Urinary bladder (tissue), 4 donors: ENCODE measurements at places on chromosomes 12 and 14. TPM values are rescaled to one million over a fixed set of nuclear protein-coding genes. Genes with fewer than 3 reads are reported as not detected.

Gene MYO1H
- not detected for total RNA-seq

Gene ENDOU
- total RNA-seq: not detected

DNA sequence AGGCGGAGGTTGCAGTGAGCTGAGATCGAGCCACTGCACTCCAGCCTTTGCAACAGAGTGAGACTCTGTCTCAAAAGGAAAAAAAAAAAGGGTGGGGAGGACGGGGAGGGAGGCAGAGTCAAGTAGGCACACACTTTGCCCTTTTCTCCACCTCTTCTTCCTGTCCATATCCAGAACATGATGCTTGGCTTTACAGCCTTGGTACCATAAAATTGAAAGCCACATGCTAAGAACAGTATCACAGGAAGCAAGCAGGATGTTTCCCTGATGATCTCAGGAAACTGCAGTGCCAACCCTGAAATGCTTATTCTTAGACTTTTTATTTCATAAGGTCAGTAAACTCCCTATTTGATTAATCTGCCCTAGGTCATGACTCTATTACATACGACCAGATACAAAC lies 32.5 kb upstream of the YAF2 start:
- no peak for DNase-seq

- no peak for DNase-seq
Measured at GRCh38 chr12:86663716-86664115, 407.5 kb upstream of the MGAT4C start.

- no peak for DNase-seq
Measured at GRCh38 chr14:66498311-66498710, 9.6 kb upstream of the GPHN start.

- DNase-seq: no peak
Measured at GRCh38 chr12:117052386-117053049, 46.7 kb downstream of the TESC start.
